ENCODE measurements at places on chromosomes 13 and 19.

GRCh38 chr19:6287269-6287885 lies 7.6 kb upstream of the MLLT1 start:
- DNase-seq = no peak

DNA sequence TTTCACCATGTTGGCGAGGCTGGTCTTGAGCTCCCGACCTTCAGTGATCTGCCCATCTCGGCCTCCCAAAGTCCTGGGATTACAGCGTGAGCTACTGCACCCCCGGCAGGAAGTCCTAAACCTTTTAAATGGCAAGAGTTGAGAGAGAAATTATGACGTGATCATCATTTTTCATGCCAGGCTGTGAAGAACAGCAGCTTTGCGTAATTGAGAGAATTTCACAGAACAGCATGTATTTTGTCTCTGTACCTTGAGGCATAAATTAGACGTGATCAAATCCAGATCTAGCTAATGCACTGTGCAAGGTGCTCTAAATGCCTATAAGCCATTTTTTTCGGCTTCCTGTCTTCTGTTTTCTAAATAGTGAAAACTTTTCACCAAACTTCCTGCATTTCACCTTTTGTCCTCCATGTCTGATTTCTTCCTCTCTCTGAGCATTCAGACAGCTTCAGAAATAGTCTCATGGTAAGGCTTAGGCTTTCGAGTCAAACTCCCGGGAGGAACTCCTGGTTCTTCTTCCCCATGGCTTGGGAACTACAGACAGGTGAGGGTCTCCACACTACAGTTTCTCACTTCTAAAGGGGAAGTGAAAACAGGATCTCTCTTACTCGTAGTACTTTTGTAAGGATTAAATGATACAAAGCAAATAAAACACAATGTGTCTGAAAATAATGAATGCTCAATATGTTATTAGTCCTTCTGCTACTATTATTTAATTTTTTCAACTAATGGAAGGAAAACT lies 51.0 kb downstream of the WDFY2 start:
- no peak for DNase-seq

GRCh38 chr19:55283548-55284377 lies at the start of gene BRSK1:
BRSK1 (plus strand) TSS chr19:55283997; CDS start chr19:55284443, 446 bp downstream.
- DNase-seq = peak; percentile 85

DNA sequence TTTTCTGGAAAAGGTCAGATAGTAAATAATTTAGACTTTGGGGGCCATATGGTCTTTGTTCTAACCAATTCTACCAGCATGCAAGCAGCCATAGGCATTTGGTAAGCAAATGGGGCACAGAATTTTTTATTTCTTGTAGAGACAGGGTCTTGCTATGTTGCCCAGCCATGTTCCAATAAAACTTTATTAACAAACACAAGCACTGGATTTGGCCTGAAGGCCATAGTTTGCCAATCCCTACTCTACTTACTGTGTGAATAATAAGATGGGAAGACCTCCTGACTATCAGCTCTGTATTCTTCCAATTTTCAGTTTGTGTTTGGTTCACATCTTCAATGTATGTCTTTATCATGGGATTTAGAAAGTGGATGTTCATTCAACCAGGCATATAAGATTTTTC lies 53.0 kb upstream of the SERP2 start:
- no peak for DNase-seq

GRCh38 chr13:100461309-100462030 lies 127.1 kb downstream of the GGACT start:
- no peak for DNase-seq

DNA sequence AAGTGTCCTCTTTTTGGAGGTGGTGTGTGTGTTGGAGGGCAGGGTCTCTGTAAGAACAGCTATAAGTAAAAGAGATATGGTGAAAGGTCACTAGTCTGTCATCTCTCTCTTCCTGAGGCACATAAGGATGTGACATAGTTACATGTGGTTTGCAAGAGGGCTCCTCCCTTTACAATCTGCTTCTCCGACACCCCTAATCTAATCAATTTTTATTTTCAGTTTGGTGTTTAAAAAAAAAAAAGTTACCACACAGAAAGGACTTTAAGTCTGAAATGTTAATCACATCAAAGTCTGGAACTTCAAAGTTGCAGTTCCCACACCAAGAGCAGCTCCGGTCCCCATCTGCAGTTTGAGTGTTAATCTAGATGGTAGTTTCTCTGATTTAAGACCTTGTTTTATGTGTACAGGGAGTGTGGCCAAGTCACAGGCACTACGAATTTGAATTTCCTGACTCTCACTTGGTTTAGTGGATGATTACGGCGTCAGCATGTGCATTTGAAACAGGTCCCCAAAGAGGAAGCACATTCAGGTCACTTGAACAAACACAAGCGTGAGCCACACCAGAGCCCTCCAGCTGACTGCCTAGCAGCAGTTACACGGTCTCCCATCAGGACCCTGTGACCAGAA lies 53.1 kb downstream of the FOXO1 start:
- no peak for DNase-seq

GRCh38 chr13:57311009-57311586 lies 144.1 kb downstream of the PRR20E start:
- peak; percentile 17 for DNase-seq

DNA sequence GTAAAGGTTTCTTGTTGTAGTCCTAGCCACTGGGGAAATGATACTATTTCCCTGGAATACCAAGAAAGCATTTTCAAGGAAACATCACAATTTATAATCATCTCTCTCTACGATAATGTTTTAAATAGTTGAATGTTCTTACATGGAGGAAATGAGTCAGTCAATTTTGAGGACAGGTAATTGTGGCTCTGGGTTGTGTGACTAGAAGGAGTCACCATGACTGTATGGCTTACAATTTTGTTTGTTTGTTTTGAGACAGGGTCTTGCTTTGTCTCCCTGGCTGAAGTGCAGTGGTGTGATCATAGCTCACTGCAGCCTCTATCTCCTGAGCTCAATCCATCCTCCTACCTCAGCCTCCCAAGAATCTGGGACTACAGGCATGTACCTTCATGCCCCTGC lies 47.4 kb downstream of the COG3 start:
- DNase-seq = no peak

- no peak for DNase-seq
Observed at GRCh38 chr13:23778879-23779278, 110.3 kb downstream of the MIPEP start.

- no peak for DNase-seq
Observed at GRCh38 chr13:98098516-98098915, 44.4 kb upstream of the FARP1 start.

DNA sequence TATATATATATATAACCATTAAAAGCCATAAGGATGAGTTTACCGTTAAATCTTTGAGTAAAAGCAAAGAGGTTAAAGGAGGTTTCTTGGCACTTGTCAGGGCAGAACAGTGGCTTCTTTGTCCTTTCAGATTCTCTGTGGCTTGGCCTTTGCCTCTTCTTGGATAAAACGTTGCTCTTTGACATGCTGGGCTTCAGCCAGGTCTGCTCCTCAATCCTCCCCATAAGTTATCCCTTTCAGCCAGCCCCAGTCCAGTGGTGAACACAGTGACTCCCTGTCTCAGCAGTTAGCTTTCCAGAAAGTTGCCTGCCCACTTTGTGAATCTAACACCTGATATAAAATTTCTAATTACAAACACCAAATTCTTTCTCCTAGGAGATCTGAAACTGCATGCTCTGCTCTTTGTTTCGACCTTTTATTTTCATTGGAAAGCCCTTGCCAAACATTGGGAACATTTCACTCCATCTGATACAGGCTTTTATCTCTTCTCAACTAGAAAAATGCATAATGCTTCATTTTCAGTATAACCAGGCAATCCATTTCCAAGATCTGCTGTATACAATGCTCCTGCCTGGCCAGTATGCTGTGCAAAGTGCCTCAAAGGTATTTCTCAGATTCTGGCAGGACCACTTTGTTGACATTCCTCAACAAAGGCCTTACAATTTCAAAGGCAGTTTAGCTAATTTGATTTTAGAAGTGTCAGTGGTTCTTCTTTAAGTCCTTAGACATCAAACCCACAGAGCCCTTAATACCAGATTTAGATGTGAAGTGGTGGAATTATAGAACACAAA lies 16.2 kb upstream of the MED4 start:
- no peak for DNase-seq

DNA sequence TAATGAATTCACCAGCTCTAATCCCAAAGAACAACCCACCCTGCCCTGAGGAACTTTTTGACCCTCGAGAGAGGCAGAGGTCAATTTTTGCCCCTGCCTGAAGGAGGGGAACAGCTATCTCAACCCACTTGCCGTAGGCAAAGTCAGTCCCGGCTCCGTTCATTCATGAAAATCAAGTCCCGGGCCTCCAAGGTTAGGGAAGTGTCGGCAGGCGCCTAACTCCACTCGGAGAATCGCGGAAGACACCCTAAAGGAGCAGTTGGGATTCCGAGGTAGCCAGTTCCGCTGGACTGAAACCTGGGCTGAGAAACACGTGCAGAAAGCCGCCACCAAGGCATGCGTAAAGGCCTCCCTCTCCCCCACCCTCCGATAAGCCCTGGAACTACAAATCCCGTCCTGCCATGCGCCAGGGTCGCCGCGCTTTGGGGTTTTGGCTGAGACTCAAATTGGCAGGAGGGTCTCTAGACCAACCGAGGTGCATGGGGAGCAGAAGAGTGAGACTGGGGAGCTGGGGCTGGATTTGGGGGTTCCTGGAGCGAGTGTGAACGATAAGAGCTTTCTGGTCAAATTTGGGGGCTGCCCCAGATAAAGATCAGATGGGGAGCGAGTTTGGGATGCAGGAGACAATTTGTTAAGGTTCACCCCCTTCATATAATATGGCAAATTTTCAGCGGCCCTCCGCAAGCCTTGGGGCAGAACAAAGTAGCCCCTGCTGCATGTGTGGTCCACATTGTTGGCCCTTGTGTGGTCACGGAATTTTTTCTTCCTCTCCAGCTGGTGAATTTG lies at the start of gene TNPO2:
Gene TNPO2, minus strand, starts transcription at position 292 of the 786 bp plus-strand sequence. CDS start 2,955 bp downstream, outside the sequence.
- DNase-seq = peak; percentile 74

GRCh38 chr13:36815062-36815461 lies 4.0 kb upstream of the RFXAP start:
- DNase-seq = no peak

DNA sequence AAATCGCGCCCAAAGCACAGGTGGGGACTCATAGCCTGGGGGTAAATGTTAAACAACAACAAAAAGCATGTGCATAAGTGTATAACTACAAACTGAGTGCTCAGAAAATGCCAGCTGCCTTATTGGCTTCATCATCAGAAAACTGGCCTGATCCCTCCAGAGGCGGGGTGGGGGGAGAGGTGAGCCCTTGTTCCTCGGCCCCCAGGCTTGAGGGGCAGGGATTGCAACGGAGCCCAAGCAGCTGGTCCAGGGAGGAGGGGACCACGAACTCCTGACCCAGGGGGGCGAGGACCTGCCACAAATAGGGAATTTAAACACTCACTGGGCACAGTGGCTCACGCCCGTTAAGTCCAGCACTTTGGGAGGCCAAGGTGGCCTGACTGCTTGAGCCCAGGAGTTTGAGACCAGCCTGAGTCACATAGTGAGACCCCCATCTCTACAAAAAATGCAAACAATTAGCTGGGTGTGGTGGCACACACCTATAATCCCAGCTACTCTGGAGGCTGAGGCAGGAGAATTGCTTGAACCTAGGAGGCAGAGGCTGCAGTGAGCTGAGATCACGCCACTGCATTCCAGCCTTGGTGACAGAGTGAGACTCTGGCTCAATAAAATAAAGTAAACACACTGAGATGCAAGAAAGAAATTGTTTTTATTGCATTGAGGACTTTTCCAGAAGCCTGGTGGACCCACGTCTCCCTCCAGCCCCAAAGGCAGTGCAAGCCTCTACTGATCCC lies 8.7 kb downstream of the SIRT6 start:
- no peak for DNase-seq

- peak; percentile 76 for DNase-seq
Observed at GRCh38 chr19:4524808-4525562, 6.7 kb upstream of the PLIN4 start.

DNA sequence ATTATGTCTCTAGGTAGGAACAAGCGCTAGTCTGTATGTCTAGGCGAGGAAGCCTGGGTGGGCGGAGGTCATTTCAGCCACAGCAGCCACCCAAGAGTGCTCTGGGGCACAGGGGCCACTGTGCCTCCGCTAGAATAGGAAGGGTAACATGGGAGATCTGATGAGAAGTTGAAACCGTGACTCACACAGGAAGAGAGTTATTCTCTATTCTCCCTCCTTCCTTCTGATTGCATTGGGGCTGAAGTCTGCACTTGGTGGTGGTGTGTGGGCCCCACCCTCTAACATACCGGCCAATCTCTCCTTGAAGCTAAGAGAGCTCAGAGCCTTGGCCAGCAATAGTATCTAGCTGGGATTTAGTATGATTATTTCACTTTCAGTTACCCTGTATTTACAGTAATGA lies 20.3 kb upstream of the GGACT start:
- DNase-seq = no peak

- DNase-seq = no peak
Observed at GRCh38 chr13:106096661-106097092, 438.8 kb downstream of the EFNB2 start.

GRCh38 chr19:47444388-47444821 lies 25.1 kb upstream of the MEIS3 start:
- DNase-seq = peak; percentile 69

DNA sequence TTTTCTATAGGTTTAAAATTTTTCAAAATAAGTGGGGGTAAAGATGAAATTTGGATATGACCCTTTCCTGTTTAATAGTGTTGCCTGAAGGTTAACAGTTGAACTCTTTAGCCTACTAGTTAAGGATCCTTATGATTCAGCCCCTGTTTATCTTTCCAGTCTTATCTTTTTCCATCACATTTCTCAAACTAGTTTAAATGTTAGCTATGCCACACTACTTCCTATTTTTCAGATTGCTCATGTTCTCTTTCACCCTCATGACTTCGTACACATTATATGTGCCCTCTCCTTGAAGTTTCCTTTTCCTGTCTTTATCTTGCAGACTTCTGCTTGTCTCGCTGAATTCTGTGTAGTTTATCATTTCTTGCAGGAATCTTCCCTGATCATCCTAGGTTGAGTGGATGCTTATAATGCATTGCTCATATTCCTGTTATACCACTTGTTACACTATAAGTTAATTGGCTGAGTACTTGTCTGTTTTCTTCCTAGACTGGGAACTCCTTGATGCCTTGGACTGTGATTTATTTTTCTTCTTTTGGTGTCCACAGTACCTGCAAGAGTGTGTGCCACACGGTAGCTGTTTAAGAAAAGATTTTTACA lies 86.7 kb downstream of the FNDC3A start:
- no peak for DNase-seq

GRCh38 chr13:90293793-90294361 lies 1053.6 kb upstream of the MIR17HG start:
- no peak for DNase-seq

DNA sequence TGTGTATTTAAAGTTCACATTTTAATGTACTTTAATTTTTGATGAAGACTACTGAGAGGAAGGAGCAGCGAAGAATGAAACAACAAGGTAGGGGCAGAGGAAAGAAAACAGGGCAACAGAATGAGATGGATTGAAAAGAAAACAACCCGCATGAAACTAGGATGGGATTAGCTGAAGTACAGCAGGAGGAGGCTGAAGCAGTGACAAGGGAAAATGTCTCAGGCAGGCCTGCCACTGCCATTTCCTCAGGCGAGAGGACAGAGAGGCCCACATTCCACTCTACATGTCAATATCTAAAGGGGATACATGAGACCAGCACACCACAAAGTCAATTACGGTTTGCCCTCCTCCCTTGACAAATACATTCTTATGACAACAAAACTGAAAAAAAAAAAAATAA lies 1703.2 kb downstream of the EFNB2 start:
- no peak for DNase-seq

- no peak for DNase-seq
Observed at GRCh38 chr19:10135551-10136334, 16.0 kb upstream of the EIF3G start.

- no peak for DNase-seq
Observed at GRCh38 chr19:39410017-39410830, 2.2 kb upstream of the PLEKHG2 start.

Data from iPS-NIHi11 (cell line).